Adipocyte (in vitro differentiated cells): ENCODE measurements at places on chromosomes 2 and 18.
A peak's percentile ranks its signal among the peaks of the same experiment; 100 is the strongest.

DNA sequence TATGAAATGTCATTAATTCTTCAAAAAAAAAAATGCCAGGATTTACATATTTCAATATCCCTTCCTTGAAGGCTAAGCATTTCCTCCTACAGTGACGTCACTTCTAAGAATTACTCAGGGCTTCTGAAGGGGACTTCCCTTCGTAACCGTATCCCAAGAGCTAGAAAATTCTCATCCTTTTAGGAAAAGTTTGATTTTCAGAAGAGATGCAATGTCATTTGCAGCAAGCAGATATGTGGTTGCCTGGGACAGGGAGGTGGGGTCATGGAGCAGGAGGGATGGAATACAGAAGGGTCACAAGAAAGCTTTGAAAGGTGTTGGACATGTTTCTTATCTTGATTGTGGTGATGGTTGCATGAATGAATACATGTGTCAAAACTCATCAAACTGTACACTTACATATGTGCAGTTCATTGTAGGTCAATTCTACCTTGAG, 97.0 kb upstream of the ATL2 start:
- DNase-seq, result no peak

GRCh38 chr2:196480653-196481323, 158.7 kb upstream of the CCDC150 start:
- DNase-seq, result peak; percentile 62

- DNase-seq, result no peak
These were observed 23.2 kb upstream of the EFR3B start for GRCh38 chr2:25018681-25019080.

- no peak for DNase-seq
These were observed 757.4 kb downstream of the RNF144A start for GRCh38 chr2:7674606-7675005.

DNA sequence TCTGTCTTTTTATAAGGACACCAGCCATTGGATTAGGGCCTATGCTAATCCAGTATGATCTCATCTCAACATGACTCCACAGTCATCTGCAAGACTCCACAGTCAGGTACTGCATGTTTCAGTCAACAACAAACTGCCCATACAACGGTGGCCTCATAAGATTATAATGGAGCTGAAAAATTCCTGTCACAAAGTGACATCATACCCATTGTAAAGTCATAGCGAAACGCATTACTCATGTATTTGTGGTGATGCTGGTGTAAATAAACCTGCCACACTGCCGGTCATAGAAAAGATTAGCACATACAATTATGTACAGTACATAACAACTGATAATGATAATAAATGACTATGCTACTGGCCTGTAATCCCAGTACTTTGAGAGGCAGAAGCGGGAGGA, 102.2 kb downstream of the TEX51 start:
- DNase-seq, result no peak
